ENCODE measurements at places on chromosomes 13 and 19. TPM values are rescaled to one million over a fixed set of nuclear protein-coding genes. Genes with fewer than 3 reads are reported as not detected.

DNA sequence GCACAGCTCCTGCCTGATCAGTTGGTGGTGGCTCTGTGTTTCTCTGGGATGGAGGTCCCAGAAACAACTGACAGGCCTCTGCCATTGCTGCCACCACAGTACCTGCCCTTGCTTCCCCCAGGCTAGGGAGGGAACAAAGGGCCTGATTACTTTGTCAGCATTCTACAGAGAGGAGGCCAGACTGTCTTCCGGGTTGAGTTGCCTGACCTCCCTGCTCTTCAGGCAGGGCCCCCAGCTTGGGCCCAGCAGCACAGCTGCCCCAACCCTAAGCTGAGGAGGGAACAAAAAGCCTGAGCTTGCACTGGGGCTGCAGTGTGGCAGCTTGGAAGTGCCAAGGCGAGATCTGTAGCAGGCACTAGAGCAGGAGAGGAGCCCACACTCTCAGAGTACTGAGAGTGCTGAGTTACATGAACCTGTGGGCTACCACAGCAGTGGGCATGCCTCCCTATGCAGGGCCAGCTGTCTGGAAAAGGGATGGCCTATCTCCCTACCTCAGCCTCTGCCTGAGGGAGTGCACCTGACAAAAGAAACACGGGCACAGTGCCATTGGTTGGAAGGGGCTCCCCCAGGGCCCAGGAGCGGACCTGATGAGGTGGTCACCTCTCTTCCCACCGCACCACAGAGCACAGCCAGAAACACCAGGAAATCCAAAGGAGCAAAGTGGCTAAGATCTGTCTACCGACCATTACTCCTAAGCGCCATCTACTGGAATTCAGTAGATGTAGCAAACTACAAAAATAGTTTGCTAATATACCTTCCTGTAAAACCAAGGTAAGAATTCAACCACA, 24.4 kb downstream of the SLC25A15 start:
- DNase-seq, result no peak

- no peak for DNase-seq
These were observed 224.8 kb downstream of the NHLRC3 start for GRCh38 chr13:39263033-39263432.

The PEG3 gene
- 4.5 TPM for total RNA-seq

DNA sequence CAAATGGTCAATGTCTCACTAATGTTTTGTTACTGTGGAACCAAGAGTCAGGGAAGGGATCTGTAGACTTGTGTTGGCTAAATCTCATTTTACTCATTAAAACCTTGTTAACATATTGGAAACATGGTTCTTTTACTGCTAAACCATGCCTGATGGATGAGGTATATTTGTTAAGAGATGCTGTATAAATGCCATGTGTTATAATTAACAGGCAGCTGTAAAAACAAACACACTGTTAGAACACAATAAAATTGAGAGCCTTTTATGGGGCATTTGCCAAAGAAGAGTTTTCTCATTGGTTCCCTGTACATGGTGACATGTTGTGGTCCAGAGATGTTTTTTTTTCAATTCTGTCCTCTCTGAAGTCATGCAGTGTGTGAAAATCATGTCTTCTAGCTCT, 121.9 kb downstream of the ESD start:
- DNase-seq, result no peak

DNA sequence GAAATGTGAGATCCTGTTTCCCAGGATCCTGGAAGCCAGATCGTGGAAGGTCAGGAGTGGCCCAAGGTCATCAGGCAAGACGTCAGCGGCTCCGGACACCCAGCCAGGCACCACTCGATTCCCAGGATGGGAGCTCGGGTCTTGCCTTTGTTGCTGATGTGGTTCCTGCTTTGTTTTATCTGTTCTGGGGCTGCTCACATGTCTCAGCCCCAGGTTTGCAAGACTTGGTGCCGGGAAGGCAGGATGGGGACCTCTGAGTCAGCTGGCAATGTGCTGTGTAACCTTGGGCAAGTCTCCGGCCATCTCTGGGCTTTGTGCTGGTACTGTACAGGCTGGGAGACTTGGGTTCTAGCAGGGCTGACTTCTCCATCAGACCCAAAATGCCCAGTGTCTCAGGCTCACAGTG, 1.4 kb upstream of the FCHO1 start:
- DNase-seq, result no peak

The WDR62 gene
- 1.8 TPM for total RNA-seq

- DNase-seq, result no peak
These were observed 169.3 kb downstream of the DCT start for GRCh38 chr13:94309997-94310855.

GRCh38 chr13:68697551-68697950, 1410.1 kb upstream of the ATXN8OS start:
- DNase-seq, result no peak

DNA sequence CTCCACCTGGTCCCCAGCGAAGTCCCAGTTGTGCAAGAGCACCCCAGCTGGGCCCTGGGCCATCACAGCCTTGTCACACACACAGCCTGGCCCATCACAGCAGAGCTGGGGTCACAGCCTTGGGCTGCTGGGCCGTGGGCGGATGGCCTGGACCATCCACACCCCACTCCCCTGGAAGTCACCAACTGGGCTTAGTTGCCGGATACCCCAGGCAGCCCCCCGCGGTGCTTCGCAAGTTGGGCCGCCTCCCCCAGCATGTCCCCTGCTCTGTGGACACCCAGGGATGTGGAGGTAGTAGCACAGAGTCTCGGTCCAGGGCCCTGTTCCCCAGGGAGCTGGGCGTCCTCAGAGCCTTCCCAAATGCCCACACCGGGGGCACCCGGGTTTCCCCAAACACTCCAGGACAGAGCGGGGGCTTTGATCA, 4.5 kb upstream of the ZNF554 start:
- no peak for DNase-seq
